ENCODE measurements at places on chromosomes 5 and 9.
A peak's percentile ranks its signal among the peaks of the same experiment; 100 is the strongest.

DNA sequence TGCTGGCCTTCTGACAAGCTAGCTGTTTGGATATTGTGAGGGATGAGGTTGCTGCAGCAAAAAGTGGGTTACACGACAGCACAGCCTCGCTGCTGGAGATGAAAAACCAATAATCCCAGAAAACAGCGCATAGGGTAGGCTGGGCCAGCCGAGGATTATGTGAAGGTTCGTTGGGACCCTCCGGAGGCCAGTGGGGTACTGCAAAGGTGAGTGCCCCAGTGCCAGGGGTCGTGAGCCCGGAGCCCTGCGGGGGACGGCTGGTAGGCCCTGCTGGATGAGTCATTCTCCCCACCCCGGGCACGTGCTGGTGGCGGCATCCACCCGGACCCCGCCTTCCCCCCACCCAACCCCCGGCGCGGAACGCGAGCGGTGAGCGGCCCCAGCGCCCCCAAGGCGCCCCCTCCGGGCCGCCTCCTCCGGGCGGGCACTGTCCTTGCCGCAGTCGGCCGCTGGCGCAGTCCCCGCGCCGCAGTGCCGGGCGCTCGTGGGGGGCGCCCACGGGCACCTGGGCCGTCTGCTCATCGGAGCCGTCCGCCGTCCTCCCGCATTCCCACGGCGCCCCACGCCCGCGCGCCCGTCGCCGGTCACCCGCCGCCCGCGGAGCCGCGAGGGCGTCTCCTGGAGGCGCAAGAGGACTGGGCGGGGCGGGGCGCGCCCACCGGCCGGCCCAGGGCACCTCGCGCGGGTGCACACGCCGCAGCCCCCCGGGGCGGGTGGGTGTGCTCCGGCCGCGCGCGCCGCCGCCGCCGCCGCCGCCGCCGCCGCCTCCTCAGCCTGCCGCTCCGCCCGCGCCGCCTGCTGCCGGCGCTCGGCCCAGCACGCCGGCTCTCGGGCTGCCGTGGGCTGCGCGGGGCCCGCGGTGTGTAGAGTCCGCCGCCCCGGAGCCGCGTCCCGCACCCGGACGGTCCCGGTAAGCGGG is at the start of gene PHF24:
TSS of gene PHF24 (plus strand) at position 794 of the 919 bp plus-strand sequence. CDS start 13,014 bp downstream, outside the sequence.
- peak; percentile 20 for DNase-seq

DNA sequence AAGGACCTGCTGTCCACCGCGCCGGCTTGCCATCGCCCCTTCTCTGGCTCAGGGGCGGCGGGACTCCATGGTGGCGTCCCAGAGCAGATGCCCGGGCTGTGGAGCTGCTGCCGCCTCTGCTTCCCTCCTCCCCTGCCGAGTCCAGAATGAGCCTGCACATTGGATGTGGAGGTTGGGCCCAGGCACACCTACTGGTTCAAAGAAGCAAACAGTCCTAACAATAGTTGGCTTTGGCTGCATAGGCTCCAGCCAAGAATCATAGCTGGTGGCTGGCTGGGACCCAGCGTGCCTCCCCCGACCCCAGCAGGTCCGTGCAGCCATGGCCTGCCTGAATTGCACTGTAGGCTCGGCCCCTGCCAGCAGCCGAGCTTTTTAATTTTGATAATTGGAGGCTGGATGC is 25.8 kb downstream of the ADAMTSL2 start:
- no peak for DNase-seq

DNA sequence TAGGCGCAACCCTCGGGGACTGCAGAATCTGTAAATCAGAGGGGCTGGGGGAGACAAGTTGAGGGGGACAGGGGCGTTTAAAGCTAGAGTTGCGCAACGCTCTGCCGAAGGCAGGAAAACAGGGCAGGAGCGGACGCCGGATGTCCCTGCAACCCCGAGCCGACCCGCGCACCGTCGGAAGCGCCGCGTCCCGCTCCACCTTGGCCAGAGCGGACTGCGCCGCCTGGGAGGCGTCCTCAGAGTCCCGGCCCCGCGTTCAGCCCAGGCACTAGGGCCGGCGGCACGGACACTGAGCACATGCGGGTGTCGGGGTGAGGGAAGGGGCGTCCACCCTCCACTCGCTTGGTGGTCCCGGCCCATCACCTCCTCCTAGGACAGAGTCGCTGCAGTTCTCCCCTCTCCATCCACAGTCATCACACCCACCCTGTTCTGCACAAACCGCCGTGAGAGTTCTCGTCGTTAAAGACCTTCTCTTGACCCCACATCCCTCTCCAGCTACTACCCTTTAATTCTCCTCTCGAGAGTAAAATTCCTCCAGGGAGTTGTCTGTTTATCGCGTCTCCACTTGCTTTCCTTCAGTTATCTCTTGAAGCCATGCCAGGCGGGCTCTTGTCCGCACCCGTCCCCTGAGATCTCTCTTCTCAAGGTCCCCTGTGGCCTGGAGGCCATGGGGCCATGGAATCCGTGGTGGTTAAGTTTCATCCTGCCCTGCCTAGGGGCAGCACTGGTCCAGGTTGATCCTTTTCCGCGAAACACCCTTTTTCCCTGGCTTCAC is 796 bp upstream of the PDLIM7 start:
- no peak for DNase-seq

DNA sequence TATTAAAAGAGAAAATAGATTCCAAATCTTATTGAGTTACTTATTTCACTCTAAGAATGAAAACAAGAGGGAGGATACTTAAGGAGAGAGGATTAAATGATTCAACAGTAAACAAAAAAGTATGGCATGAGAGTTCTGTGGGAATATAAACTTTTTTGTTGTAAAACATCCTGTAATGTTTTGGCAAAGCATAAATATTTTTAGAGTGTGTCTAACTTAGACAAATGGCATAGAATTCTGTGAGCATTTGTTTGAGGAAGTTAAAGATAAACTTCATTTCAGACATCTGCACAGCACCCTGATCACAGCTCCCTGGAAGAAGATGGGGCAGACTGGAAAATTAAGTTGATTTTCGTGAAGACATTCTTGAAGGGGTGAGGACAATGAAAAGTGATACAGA is 246.8 kb upstream of the HAPLN1 start:
- DNase-seq = no peak

DNA sequence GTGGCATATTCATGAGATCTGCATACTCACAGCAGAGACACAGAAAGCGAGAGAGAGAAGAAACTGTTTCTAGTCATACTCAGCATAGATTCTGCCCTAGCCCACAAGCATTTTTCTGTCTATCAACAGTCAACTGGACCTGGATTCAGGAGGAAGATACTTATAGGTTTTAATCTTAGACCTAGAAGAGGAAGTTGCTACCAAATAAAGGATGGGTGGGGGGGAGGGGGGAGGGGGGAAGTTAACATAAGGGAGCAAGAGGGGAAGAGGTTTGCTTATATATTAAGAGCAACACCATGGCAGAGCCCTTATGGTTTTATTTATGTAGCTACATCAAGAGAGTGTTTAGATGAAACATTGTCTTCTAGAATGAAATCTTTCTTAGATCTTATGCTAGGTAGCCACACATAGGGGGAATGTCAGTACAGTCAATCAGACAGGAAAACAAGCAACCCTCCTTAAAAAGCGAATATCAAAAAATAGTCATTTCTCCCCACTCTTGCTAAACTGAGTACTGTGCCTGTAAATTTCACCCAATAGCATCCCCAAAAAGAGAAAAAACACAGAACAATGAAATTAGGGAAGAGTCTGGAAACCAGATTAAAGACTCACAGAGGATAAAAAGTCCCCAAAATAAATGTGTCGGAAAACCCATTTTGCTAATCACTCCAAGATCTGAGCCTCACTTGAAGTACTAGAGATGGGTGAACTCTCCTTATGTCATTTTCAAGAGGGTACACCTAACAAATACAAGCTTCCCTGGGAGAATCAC is 192.7 kb upstream of the NR4A3 start:
- DNase-seq = no peak

- no peak for DNase-seq
Measured at GRCh38 chr9:129490583-129491486, 130.1 kb downstream of the C9orf50 start.

DNA sequence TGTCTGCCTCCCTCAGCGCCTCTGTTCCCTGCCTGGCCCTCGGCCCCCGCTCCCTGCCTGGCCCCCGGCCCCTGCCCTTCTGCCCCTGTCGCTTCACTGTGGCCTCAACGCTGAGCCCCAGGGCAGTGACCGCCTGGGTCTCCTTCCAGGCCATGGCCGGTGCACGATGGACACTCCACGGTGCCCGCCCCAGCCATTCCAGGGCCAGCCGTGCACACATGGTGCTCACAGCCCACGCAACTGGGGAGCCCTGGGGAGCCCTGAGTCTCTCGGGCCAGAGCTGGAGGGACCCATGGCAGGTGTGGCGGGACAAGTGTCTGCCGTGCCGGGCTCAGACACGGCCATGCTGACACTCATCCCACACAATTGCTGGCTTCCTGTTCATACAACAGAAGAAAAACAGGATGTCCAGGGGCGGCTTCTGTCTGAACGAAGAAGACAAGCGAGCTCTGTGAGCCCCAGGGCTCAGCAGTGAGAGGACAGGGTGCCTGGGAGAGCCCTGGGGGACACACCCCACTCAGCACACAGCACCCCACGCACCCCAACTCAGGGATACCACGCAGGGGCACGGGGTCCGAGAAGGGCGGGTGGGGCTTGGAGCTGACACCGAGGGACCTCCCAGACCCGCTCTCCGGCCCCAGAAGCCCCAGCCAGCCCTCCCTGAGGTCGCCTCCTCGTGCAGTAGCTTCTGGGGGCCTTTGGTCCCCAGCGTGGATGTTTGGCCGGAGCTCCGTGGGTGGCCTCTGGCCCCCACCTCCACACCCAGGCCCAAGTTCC is 35.7 kb downstream of the EXD3 start:
- no peak for DNase-seq

DNA sequence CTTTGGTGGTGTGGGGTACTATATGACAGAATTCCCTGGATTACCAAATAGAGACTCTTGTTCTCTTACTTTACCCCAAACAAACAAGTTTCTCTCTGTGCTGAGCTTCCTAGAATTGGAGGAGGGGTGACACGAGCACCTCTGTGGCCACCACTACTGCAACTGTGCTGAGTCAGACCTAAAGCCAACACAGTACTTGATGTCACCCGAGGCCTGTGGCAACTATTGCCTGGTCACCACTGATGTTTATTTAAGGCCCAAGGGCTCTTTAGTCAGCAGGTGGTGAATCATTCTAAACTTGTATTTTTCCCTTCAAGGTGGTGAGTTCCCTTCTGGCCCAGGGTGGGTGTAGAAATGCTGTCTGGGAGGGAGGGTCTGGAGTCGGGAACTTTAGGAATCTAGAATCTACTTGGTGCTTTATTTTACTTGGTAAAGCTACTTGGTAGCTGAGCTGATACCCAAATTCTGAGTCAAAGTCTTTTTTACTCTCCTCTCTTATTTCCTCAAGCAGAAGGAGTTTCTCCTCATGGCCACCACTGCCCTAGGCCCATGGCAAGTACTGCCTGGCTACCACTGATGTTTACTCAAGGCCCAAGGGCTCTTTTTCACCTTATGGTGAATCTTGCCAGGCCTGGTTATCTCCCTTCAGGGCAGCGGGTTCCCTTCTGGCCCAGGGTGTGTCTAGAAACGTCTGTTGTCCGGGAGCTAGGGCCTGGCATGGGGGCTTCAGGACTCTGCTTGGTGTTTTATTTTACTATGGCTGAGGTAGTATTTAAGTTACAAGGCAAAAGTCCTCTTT is 9.8 kb downstream of the LURAP1L start:
- DNase-seq = no peak

DNA sequence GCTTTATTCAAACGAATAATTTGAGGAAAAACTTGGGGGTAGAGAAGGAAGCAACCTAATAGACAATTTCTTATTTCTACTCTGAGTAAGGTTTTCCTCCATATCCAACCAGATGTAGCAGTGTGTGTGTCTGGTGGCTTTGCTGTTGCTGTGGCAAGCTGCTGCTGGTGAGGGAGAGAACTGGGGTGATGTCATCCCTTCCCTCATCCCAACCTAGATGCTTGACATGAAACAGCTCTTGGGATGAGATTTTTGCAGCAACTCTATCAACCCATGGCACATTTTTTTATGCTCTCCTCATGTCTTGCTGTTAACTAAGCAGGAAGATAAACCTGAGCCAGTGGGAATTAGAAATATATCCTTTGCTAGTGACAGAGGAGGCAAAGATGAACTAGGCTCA is 135.8 kb downstream of the PCSK1 start:
- DNase-seq = no peak

GRCh38 chr5:65708145-65708544 is 13.8 kb downstream of the SGTB start:
- no peak for DNase-seq

DNA sequence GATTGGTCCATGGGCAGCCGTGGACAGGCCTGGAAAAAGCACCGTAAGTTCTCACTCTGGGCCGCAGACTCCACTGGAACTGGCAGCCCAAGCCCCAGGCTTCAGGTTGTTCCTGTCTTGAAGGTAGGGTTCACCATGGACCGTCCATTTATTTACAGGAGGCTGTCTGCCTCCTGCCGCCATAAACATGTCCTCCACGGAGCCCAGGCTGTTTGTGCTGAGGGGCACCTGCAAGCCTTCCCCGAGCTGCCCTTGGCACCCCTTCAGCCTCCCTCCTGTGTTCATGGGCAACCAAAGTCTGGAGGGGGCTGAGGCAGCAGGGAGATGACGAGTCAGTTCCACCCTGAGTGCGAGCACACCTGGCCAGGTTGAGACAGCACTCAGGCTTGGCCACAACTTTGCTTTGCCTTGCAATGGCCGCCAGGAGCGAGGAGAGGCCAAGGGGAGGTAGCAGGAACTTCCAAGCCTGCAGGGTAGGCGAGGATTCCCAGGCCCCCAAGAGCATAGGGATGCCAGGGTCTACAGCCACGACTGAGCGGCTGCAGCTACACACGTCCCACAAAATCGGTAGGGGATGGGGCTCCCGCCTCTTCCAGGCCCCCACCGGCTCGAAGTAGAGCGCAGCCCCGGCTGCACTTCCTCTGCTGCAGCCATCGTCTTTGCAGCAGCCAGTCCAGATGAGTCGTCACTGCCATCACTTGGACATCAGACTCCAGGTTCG is 1625.6 kb upstream of the ACO1 start:
- DNase-seq = no peak

DNA sequence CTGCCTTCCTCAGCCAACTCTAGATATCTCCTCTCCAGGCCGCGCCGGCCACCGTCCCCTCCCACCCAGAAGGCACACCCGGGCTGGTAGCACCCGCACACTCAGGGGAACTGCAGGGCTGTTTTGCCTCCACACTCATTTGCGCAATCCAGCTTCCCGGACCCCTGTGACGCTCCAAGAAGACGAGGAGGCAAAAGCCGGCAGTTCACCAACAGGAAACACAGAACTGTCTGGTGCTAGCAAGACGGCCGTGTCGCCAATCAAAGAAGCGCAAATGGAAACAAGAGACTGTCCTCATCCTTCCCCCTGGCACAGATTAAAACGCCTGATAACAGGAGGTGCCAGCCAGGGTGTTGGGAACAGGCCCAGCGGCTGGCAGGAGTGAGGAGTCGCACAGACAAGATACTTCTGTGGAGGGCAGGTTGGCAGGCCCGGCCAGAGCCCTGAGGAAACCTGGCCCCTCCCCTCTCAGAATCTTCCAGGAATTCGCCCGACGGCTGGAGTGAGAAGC is 7.8 kb downstream of the AGPAT2 start:
- DNase-seq = no peak

Data from stimulated activated CD8-positive, alpha-beta memory T cell treated with anti-CD3 and anti-CD28 coated beads, Interleukin-2, amount 100 ng/mL, for 1 hour (primary cell).